HL-60 (cell line): ENCODE measurements at places on chromosomes 5 and 9.
A peak's percentile ranks its signal among the peaks of the same experiment; 100 is the strongest.

DNA sequence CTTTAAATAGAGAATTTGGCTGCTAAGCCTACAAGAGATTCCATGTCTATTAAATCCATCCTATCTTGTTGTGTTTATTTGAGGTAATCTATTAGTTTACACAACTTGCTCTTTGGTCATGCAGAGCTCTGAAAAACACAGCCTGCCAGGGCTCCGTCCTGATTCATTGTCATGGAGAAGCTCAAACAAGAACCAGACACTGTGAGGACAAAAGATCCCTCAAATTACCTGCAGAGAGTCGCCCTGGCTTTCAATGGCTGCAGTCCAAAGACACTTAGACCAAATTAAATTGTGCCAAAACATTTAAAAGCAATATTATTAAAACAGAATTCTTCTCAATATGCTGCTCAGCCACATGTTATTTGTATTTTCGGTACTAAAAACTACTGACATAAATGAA, 60.1 kb downstream of the CDH18 start:
- no peak for DNase-seq

DNA sequence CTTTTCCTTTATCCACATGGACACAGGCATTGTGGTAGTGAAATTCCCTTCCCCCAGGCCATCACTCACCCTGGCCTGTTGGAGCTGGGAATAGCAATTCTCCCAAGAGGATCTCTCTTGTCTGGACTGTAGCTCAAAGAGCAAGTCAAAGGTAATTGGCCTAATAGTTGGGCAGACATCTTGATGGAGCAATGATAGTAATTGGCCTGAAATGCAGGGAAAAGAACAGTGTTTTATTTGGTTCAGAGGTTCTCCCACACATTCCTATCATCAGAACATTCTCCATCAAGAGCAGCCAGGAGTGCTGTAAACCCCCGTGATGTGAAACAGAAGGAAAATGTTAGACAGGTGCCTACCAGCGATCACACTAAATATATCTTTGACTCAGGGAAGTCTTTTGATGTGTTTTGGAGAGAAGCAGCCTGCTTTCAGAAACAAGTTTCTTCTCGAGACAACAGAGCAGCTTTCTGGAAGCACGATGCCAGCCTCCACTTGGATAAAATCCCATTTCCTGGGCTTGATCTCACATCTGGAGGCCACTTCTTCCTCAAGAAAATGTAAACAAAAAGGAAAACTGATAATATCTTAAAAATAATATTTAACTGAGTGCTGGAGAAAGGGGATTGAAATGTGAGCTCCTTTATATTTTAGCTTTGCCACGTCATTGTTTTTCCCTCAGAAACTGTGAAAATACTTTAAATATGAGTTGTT, 198.1 kb upstream of the WWC1 start:
- no peak for DNase-seq

GRCh38 chr9:131337131-131337848, 47.8 kb downstream of the PLPP7 start:
- no peak for DNase-seq

DNA sequence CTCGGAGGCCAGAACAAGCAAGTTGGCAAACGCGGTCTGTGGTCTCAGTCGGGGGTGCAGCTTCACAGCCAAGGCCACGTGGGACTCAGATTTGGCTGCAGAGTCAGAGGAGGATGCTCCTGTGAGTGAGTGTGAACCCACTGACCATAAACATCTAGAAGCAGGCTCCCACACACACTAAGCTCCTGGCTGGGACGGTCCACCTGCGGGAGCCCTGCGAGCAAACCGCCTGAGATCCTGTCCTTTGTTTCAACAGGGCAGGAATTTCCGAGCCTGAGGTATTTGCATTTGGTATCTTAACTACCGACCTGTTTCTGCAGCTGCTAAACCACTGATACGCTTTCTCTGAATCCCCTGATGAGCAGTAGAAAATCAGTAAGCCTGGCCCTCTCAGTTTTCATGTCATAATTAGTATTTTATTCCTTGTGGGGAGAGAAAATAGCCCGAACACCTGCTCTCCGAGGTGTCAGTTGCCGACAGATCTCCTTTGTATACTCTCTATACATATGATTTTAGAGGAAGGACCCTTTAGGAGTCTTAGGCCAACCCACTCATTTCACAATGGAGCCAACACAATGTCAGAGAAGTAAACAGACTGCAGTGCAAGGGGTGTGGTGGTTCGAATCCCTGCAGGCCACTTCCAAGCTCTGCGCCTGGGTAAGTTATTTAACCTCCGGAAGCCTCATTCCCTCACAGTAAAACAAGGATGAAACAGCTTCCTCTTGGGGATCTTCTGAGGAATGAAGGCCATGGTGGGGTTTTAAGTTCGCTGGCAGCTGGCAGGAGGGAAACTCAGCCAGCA, 40.9 kb upstream of the PWWP2A start:
- DNase-seq: no peak

DNA sequence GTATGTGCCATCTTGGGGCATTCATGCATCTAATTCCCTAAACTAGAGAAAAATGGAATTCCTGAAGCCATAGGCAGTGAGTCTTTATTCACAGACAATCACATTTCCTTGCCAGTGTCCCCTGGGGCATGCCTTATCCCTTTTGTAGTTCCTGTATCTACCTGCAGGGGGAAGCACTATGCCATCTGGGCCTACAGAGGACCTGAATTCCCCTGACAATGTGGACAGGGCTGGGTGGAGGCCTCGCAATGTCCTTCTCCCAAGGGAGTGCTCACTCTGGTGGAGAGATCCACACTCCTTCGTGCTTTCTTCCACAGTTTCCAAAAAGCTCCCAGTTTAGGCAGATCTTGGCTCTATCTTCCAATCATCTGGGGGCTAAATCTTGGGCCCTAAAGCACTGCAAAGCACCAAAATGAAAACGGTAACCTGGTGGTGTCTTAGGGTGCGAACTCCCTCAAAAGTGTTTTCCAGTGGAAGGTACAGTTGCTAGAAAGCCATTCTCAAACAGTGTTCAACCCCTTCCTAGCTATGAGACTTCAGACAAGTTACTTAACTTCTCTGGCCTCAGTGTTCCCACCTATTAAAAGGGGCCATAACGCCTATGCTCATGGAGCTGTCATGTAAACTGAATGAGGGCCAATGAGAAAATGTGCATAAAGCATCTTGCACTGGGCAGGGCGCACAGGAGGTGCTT, 17.5 kb downstream of the WHRN start:
- peak; percentile 41 for DNase-seq

- DNase-seq: no peak
These were observed 94.7 kb downstream of the YTHDC2 start for GRCh38 chr5:113608113-113608596.

DNA sequence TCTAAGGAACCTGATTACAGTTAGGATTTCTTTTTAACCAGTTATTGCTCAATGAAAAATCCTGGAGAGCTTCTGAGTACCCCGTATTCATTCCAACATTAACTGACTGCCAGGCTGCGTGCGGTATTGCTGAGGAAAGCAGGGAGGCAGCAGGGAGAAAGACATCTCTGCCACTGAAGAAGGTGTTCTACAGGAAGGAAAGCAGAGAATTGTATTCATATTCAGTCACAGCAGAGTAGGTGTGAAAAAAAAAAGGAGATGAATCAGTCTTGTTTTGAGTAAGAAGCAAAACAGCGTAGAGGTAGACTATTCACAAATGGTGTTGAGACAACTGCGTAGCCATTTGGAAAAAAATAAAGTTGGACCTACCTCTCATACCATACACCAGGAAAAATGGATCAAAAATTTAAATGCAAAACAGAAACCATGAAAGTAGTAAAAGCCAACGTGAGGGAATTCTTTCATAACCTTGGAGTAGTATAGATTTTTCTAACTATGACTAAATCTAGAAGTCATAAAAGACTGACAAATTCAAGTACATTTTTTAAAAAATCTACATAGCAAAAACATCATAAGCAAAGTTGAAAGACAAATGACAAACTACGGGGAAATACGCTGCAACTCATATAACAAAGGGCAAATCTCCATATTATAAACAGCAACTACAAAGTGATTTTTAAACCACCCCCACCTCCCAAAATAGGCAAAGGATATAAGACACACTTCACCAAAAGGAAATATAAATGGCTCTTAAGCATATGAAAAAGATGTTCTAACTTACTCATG, 9.9 kb upstream of the NR4A3 start:
- DNase-seq: no peak

- no peak for DNase-seq
These were observed 161.6 kb downstream of the COL23A1 start for GRCh38 chr5:178428341-178429155.

DNA sequence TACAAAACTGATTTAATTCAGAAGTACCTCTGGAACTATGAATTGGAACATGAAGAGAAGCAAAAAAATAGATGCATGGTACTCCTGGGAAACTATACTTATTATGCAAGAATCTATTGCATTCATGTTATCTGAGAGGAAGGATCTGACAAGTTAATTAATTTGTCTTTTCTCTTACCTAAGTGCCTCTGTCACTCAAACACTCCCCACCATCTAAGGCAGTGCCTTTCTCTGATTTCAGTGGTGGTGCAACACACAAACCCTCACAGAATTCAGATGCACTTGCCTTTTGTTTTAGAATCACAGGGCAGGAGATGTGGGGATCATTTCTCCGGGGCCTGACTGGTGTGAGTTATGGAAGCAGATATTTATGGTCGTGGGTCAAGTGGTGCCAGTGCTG, 52.5 kb upstream of the C9orf72 start:
- DNase-seq: no peak

GRCh38 chr5:107919969-107920368, 249.2 kb upstream of the EFNA5 start:
- no peak for DNase-seq

GRCh38 chr9:21810881-21811280, 8.4 kb downstream of the MTAP start:
- DNase-seq: no peak

GRCh38 chr9:134987906-134988700, 70.4 kb upstream of the FCN1 start:
- DNase-seq: no peak

DNA sequence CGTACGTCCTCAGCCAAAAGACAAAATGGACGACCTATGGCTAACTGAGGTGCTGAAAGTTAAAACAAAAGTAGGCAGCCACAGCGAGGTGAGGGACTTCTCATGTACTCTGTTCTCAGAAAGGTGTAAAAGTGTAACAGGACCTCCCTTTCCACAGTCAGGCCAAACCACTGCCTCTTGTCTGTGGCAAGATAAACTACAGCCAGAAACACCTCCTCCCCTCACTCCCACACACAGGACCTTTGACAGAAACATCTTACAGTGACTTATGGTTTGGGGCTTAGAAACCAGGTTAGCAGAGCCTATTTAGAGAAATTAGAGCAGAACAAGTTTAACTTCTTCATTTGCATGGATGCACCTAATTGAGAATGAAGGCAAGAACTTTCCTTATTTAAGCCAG, 499.1 kb upstream of the GRIN3A start:
- no peak for DNase-seq

GRCh38 chr5:151691706-151692105, 5.0 kb upstream of the SPARC start:
- DNase-seq: no peak

DNA sequence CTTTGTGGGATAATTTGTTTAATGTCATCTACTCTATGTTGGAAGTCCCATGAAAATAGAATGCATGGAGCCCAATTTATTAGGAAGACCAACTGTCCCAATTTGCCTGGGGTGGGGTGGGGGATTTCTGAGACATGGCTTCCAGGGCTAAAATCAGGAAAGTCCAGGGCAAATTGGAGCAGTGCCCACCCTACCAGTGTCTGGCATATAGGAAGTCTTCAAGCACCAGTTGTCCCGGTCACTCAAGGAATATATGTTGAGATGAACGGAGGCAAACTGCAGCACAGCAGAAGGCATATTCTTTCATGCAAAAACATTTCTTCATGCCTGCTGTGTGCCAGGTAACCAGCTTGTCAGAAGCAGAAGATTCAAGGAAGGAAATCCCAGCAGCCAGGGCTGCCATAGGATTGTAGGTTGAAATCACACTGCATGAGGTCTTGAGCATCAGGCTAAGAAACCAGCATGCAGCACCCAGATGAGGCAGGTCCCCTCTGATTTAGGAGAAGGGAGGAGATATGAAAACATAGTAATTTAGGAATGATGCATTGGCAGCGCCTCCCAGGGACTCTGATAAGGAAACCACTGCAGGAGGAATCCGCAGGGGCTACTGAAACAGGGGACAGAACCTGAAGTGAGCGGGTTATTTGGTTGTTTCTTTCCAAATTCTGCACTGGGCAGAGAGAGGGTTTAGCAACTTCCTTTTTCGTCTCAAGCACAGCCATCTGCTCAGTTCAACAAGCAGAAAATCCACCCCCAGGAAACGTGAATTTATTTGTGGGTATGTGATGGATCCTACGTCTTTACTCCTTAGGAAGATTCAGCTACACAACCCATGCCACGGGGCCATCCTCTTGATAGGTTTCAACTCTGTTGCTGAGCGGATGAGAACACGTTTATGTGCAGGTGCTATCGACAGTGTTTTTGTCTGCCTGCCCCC, 112.6 kb upstream of the CPEB4 start:
- DNase-seq: peak; percentile 79

DNA sequence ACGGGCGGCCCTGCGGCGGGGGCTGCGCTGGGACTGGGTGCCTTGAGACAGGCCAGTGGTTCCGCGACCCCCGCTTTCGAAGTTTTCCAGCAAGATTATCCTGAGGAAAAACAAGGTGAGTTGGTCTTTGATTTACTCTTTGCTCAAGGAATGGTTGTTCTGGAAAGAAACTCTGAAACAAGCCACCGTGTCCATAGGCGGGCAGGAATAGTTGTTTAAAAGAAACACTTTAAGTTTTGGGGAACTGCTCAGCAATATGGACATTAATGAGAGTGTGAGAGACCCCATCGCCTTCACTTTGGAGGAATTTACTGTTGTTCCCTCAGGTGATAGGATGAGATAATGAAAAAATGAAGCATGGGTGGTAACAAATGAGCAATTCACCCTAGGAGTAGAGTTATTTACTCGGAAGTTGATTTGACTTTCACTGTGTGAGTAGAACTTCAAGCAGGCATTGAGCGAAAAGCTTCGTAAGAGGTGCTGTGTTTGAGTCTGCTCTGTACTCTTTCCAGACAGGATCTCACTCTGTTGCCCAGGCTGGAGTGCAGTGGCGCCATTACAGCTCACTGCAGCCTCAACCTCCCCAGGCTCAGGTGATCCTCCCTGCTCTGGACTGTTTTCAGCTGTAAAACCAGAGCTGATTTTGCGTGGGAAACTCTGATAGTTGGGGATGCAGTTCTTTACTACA, 1.1 kb downstream of the DMRTA1 start:
- DNase-seq: no peak
